ENCODE measurements at places on chromosomes 2 and 18.

DNA sequence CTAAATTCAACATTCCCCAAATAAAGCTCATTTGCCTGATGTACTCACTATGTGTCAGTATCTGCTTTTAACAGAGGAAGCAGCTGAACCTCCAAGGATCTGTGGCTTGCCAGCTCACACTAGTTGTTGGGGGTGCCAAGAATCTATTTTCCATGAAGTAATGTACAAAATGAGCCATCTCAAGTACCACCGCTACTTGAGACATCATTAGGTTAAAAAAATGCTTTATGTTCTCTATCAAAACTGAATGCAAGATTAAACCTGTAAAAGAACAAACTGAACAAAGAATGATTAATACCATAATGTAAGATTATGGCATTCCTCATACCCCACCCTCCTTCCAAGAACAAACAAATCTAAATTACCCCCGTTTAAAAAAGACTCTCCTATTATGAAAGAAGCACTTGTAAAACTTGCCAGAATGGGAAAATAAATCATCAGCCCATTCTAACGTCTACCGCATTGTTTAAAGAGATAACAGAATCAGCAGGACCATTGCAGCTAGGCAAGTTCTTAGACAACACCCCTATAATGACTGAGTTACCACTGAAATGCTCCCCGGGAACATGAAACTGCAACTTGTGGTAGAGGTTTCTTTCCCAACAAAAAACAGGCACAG, 471.6 kb downstream of the DLGAP1 start:
- no peak for DNase-seq

DNA sequence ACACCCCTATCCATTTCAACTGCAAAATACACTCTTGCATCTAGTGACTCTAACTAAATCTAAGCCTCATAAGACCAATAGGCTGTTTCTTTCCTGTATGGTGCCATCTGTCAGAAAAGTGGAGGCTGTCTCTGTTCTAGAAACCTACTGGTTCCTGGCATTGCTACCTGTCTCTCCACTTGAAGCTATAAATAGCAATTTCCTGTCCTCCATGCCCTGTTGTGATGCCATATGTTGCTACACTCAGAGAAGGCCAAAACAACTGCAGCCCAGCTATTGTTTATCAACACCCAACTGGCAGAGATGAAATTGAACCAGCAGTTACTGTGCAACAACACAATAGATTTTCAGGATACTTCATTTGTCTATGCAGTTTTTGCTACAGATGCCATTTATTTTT, 1355.1 kb upstream of the SLC39A10 start:
- no peak for DNase-seq

GRCh38 chr2:106956879-106957278, 70.9 kb upstream of the ST6GAL2 start:
- DNase-seq, result no peak

- DNase-seq, result peak; percentile 38
Measured at GRCh38 chr2:20062615-20063545, 11.5 kb upstream of the LAPTM4A start.

GRCh38 chr2:190948671-190949070, 65.3 kb downstream of the STAT1 start:
- no peak for DNase-seq

GRCh38 chr2:229340086-229340760, 69.1 kb upstream of the PID1 start:
- no peak for DNase-seq

GRCh38 chr2:79982445-79982844, 322.1 kb downstream of the LRRTM1 start:
- no peak for DNase-seq

DNA sequence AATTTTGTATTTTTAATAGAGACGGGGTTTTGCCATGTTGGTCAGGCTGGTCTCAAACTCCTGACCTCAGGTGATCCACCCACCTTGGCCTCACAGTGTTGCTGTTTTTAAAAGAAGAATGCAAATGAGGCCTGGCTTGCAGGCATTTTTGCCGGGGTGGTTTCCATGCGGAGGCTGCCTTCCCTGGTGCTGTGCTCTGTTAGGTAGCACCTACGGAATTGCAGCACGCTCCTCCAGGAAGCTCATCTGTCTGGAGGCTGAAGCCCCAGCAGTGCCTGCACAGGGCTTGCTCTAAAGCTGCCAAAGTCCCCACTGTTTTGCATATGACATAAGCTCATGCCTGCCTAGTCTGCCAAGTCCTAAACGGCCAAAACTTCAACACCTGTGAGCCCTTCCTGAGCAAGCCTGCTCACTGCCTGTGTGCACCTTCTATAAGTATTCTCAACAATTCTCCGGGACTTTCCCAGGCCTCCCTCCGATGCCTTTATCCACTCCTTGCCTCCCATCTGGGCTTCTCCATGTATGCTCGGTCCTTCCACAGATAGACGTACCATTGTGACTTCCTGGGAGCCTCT, 551.3 kb upstream of the RAB6C start:
- DNase-seq, result no peak

DNA sequence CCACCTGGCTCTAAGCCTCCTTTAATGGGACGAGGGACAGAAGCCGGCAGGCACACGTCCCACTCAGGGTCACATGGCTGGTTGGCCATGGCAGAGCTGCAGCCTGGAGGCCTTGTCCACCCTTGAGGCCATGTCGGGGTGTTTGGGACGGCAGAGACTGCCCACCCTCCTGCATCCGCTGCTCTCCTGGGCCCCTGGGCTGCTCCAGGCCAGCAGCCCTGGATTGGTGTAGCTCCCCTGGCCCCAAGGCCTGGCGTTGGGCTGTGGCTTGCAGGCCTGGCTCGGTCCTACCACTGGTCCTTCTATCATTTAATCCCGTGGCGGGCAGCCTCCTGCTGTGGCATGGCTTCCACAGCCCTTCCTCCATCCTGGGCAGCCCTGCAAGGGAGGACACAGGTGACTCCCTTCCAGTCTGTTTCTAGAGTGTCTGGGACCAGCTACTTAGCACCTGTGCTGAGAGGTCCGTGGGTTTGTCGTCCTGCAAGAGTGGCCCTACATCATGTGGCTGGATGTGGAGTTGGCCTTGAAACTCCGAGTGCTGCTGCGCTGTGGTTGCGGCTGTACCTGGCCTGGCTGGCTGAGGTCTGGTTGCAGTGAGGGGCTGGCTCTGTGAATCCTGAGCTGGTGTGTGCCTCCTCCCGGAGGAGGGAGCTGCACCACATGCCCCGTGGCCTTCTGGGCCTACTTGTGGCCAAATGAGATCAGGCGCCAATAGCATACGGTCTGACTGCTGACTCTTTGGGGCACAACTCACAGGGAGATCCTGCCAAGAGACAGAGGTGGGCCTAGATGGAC, 67.3 kb downstream of the SH3RF3 start:
- DNase-seq, result no peak

DNA sequence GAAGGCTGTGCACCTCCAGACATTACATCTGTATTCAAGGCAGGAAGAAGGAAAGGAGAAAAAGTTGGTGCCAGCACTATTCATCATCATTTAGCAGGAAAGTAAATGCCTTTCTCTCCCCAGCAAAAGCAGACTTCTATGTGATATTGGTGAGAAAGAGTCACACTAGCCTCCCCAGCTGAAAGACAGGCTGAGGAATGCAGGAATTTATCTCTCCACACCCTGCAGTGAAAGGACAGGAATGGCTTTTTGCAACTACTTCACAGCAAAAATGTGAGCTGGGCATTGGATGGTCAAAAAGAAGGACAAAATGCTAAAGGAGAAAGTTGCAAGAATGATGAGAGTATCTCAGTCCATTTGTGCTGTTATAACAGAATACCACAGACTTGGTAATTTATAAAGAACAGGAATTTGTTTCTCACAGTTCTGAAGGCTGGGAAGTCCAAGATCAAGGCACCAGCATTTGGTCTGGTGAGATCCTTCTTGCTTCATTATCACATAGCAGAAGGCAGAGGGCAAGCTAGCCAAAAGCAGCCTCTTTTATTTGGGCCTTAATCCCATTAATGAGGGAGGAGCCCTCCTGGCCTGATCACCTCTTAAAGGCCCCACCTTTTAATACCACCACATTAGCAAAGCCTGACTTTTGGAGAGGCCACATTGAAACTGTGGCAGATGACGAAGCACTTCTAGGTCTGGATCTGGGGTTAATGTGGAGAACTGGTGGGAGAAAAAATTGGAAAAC, 388.1 kb upstream of the SLC14A2 start:
- DNase-seq, result no peak

DNA sequence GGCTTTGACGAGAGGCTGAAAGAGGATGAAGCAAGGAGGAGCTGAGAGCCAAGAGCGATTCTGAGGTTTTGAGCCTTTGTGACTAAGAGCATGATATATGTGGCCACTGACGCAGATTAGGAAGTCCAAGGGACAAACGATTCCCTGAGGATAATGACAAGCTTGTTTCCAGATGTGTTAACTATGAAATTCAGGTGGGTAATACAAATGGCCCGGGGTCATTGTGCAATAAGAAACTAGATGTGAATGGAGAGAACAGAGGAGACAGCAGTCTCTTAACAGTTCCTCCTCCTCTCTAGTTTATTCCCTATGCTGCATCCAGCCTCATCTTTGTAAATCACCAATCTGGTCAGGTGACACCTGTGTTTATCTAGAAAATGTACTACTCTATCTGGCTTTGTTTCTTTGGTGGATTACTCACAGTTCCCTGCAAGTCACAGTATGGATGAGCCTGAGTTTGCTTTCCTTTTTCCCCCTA, 84.2 kb downstream of the SOCS6 start:
- DNase-seq, result no peak

DNA sequence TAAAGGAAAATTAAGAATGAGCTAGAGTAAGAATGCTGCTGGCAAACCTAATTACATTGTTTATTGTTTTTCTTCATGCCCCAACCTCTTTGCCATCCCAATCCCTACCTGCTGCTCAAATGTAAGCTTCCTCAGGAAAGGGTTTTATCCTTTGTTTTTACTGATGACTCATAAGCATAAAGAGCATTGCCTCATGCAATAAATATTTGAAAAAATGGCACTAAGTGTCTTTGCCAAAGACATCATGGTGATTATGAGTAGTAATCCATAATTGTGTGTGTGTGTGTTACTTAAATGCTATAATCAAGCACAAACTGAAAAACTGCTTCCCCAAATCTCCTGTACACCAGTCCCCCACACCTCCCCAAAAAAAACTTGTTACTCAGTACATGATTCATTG, 53.4 kb downstream of the DNER start:
- no peak for DNase-seq

GRCh38 chr18:58291131-58291530, 247.1 kb downstream of the NEDD4L start:
- DNase-seq, result no peak

All from thoracic aorta (tissue), 2 donors.